GM23248 (cell line): ENCODE measurements at places on chromosomes 5 and 9.

DNA sequence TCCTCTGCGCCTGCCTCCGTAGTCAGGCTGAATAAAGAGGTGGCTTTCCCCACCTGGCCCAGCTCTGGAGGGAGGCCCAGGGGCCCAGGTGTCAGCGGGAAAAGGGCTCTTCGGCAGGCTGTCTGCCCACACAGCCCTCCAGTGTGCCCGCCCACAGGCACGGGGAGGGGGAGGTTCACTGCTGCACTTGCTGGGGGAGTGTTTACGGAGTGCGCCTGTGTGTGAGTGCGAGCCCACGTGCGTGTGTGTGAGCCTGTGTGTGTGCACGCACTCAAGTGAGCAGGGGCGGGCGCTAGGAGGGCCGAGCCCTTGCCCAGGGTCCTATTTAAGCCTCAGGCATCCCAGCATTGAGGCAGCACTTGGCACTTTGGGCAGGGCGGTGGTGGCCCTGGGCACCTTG is 10.9 kb downstream of the DNLZ start:
- no peak for DNase-seq

GRCh38 chr5:116942622-116943021 is 368.0 kb upstream of the SEMA6A start:
- peak; percentile 13 for DNase-seq

GRCh38 chr5:35857606-35858205 is 1.0 kb downstream of the IL7R start:
- DNase-seq = peak; percentile 89

GRCh38 chr9:136690806-136691261 is 3.6 kb upstream of the AGPAT2 start:
- DNase-seq = no peak

GRCh38 chr9:4164356-4164755 is 135.5 kb downstream of the GLIS3 start:
- DNase-seq = no peak

- DNase-seq = peak; percentile 62
Observed at GRCh38 chr9:100602342-100602801, 24.5 kb downstream of the CAVIN4 start.

DNA sequence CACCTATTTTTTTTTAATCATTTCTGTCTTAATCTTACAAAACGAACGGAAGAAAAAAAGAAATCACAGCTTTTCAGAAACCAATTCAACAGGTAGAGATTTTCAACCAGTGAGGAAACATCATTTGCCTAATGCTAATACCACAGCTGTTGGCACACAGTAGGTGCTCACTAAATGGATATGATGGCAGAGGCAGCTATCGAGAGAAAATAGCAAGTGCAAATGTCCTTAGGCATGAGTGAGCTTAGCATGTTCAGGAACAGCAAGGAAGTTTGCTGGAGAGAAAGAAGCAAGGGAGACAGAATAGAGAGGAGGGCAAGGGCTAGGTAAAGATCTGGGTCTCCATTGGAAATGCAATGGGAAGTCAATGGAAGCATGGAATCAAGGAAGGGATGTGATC is 49.2 kb downstream of the CEMIP2 start:
- DNase-seq = no peak

- no peak for DNase-seq
Observed at GRCh38 chr9:72564479-72565281, 43.3 kb downstream of the TMC1 start.

DNA sequence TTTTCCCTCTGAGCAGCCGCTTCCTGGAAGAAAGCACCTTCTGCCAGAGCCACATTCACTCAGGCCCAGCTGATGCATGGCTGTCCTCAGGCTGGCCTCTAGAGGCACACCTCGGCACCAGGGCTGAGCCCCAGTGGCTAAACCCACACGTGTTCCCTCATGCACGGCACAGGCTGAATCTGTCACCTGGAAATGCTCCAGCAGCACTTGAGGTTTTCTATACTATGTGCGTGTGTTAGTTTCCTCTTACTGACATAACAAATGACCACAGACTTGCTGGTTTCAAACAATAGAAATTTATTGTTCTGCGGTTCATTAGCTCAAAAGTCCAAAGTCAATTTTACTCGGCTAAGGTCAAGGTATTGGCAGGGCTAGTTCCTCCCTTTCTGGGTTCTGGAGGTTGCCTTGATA is 141.4 kb downstream of the LRRC70 start:
- DNase-seq = peak; percentile 55
